ENCODE measurements at places on chromosomes 5 and 9.

- peak; percentile 83 for DNase-seq
Observed at GRCh38 chr5:149731617-149732323, 1.7 kb downstream of the PPARGC1B start.

DNA sequence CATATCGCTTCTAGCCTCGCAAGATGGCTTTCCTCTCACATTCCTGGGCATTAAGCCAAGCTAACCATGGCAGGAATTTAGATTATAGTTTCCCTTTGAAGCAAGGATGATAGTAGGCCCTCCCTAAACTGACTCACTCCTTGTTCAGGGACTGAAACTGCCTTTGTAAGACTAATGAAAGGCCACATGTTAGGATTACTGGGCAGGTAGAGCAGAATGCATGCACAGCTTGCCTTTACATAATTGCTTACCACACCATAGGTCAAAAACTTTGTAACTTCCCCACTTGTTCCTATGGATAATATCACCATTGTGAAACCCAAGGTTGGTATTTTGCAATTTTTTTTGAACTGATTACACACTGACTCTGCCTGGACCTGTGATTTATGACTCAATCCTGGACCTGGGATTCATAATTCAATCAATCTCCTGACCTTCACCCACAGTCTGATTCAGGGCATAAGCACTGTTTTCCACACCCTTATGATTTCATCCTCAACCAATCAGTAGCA is 41.0 kb upstream of the PRDM9 start:
- DNase-seq = no peak

DNA sequence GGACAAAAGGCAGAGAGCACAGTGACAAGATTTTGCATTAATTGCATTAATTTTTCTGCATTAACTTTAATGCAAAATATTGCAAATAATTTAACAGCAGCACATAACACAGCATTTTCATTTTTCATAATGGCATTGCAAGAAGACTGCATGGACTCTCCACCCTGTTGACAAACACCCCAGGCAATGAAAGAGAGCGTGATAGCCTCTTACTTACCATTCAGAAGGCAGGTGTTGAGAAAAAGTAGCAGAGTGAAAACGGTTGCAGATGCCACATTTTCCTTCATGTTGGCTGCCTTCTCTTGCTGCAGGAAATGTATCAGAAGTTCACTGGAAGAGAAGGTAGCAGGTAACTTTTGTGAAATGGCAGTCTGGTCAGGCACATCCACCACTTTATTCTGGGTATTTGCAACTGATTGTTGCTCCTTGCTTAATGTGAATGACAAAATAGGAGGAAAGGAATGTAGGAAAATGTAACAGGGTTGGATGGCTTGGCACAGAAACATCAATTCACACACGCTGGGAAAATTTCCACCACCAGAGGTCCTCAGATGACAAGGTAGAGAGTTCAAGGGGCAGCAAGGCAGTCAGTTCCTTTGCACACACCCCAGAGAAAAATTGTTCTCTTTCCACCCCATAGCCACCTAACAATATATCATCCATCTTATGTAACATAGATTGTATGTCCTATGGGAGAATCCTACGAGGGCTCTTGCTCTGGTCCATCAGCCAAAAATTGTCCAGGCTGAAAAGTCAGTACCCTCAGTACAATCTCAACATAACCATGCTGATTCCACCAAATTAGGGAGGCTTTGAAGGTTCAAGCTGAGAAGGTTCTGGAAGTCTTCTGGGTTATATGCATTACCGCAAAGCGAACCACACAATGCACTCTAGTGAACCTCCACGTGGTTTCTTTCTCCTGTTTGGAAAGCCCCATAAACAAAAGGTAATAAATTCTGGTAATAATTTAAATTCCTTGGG is 41.9 kb upstream of the AGXT2 start:
- DNase-seq = peak; percentile 39

- no peak for DNase-seq
Observed at GRCh38 chr5:64312491-64312890, 146.8 kb downstream of the RNF180 start.

GRCh38 chr9:135085830-135086546 is 1.5 kb upstream of the OLFM1 start:
- DNase-seq = peak; percentile 82

GRCh38 chr9:126947529-126947928 is 32.9 kb downstream of the RALGPS1 start:
- no peak for DNase-seq

DNA sequence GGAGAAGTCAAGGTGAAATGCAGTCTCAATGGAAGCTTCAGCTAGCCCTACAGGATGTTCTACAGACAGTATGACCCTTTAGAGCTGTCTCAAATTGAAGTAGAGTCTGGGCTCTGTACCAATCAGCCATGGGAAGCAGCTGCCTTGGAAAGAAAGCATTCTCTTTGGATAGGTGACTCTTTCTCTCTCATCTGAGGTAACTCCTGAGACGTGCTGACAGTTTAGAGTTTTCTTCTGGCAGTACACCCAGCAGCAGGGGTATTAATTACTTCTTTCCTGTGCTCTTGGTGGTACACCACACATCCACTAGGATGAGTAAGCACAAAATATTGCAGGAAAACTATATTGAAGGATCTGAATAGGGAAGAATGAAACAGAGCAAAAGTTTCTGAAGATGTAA is 329.6 kb upstream of the RGMB start:
- no peak for DNase-seq

GRCh38 chr5:86970361-86970760 is 297.3 kb upstream of the RASA1 start:
- no peak for DNase-seq

GRCh38 chr9:7976856-7977255 is 177.3 kb upstream of the DMAC1 start:
- DNase-seq = no peak

DNA sequence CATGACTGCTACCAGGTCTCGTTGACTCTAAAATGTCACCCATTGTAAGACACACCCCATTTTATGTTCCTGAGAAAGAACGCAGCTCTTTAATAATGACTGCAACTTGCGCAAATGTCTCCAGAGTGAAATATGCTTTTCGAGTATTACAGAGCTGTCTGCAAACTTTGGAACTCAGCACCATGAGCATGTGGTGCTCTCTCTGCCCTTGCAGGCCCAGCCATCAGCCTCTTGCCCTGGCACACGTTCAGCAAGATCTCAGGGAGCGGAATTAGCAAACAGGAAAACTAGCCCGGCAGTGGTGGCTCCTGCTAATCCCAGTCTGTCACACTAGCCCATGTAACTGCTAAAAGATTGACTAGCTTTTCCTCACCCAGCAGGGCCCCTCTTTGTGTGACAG is 114.5 kb upstream of the SLC1A3 start:
- no peak for DNase-seq

DNA sequence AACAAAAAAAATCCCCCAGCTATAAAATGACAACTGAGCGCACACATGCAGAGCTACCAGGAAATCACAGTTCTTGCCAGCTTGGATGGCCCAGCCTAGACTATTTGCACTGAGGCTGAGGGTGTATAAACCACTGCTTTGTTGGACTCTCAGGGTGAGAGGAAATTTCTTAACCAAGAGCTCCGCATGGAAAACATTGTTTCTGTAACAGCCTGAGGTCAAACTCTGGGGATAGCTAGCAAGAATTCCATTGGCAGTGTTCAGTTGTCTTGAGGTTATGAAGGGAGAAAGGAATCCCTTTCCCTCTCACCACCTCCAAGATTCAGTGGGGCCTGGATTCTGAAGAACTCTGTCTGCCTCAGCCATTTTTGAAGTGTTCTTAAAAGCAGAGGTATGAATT is 360.0 kb downstream of the OSTF1 start:
- no peak for DNase-seq

Data from inflammatory macrophage treated with lipopolysaccharide for 1 hour (primary cell).